Stimulated activated CD4-positive, alpha-beta T cell treated with anti-CD3 and anti-CD28 coated beads, Interleukin-15, amount 100 ng/mL, for 1 hour (primary cell): ENCODE measurements at places on chromosomes 4 and X.

- DNase-seq = no peak
These were observed 275.5 kb downstream of the PPARGC1A start for GRCh38 chr4:23614284-23614892.

DNA sequence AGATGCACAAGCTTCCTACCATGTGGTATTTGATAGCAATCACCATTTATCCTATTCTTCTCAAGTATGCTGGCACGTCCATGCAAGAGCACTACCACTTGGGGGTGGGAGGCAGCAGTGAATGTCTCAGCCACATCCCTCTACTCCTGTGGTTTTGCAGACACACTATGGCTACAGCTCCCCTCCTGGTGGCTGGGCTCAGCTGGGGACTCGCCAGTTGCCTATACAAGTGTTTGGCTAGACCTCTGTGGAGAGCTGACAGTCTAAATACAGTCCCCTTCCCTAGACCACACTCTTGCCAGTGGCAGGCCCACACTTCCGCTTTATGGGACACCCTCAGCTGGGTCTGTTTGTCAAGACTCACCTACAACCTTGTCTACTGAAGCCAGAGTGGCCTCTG is 53.2 kb downstream of the ADGRA3 start:
- DNase-seq = no peak

GRCh38 chr4:152605641-152606335 is 69.9 kb upstream of the FBXW7 start:
- DNase-seq = no peak

- DNase-seq = no peak
These were observed 667.7 kb upstream of the SLIT2 start for GRCh38 chr4:19583827-19584569.

DNA sequence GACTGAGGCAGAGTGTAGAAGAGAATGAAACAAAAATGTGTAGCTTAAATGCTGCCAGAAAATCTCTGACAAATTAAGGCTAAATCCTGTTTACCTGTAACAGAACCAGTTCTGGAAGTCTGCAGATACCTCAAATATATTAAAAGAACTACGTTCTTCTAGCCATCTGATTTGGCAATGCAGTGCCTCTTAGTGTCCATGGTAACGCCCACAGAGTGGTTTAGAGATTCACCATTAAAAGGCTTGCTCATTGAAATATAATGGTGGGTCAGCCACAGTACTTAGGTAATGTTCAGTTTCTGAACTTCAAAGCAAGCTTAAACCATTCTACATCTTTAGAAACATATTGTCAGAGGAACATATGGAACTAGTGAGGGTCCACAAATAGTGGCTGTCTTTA is 23.2 kb upstream of the LUZP4 start:
- DNase-seq = no peak

- no peak for DNase-seq
These were observed 45.7 kb downstream of the AFM start for GRCh38 chr4:73527196-73527595.

DNA sequence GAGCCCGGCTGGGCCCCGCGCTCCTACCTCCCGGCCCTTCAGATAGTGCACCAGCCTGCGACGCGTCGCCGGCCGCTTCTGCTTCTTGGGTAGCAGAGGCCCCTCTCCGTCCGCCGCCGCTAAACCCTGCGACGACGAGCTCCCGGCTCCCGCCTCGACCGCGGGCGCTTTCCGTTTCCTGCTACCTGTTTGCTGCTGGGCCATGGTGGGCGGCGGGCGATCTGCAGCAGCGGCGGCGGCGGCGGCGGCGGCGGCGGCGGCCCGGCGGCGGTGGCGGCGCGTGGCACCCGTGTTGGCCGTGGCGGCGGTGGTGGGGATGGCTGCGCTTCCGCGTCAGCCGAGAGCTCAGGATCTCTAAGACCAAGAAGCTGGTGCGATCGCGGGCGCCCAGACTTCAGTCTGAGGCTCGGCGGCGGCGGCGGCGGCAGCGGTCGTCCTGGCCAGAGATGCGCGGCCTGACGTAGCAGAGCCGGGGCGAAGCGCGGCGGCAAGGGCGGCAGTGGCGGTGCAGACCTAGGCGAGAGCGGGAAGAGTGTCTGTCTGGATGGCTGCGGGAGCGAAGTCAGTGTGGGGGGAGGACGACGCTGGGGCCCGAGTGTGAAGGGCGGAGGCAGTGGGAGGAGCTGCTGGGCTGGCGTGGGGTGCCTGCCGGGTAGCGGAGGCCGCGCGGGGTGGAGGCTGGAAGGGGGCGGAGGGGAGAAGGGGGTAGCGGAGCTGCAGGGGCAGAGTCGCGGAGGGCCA is at the start of gene DCAF12L2:
DCAF12L2 (minus strand) TSS at position 569 of the 741 bp plus-strand sequence; CDS start at position 204, 365 bp downstream.
- no peak for DNase-seq

GRCh38 chrX:39665830-39666518 is 431.8 kb downstream of the BCOR start:
- no peak for DNase-seq

DNA sequence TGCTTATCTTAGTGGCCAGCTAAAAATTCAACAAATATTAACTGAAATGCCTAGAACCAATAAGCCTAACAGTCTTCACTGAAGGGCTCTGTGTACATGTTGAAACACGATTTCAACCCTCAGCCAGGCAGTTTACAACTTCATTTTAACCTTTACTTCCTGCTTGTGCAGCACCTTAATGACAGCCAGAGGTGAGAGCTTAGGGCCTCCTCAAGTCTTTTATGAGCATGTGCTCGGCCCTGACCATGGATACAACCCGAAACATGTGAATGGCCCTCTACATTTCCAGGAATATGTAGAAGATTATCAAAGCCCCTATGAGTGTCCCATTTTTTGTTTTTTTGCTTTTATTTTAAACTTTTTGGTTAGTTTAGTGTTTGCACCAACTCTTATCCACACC is 88.3 kb downstream of the MSN start:
- no peak for DNase-seq

GRCh38 chr4:159014859-159015258 is 88.0 kb upstream of the RAPGEF2 start:
- no peak for DNase-seq

DNA sequence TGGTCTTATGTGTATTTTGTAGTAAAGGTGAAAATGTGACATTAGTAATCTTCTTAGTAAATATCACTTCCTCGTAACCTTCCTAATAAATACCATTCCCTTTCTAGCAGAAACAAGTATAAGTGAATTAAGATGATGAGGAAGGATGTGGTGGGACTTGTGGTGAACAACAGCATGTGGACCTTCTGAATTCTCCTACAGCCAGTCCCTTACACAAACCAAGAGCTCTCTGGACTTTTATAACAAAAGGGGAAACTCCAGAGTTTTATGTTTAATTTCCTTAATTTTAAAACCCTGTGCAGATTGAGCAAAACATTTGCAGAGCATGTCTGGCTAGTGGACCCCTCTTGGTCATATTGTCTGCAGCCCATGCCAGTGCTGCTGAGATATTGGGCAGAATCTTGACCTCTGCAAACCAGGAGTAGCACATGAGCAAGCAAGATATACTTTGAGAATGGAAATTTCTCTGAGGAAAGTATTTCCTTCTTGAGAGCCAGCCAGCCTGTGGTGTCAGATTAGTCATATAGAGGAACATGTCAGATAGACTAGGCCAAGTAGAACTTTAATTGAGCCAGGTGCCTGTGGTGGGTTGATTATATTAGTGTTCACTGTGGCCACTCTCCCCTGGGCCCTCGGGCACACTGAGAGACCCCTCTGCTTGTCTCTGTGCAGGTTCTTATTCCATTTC is 328.2 kb downstream of the DKK2 start:
- no peak for DNase-seq

DNA sequence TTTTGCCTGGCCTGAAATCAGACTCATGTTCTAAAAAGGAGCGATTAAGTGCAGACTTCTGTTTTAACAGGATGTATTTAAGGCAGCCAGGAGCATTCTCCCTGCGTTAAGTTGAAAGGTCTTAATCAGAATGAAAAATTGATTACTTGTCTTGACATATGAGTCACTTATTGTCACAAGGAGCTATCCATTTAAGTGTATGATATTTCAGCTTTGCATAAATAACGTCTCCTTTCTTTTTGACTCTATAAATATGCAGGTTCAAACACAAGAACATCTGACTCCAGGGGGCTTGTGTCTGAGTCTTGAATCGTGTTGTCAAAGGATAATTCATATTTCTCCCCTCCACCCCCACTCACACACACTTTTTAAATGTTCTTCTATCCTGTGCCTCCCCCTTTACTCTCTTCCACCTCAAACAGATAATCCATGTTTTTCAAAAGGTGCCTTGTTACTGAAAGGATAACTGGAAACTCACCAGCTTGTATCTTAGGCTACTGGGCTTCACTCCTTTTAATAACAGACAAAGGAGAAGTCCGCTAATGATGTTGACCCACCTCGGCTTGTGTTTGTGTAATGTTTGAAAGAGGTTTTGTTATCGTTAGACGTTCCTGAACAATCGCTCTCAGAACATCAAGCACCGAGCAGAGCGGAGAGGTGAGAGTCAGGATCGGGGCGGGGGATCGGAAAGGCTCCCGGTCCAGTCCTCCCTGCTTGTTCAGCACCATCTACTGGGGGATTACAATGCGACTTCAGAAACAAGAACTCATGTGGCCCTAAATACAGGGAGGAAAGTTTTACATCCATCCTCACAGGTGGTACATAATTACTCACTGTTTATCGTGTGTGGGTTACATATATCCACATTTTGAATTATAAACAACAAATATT is 107.5 kb upstream of the RPL34 start:
- peak; percentile 22 for DNase-seq

DNA sequence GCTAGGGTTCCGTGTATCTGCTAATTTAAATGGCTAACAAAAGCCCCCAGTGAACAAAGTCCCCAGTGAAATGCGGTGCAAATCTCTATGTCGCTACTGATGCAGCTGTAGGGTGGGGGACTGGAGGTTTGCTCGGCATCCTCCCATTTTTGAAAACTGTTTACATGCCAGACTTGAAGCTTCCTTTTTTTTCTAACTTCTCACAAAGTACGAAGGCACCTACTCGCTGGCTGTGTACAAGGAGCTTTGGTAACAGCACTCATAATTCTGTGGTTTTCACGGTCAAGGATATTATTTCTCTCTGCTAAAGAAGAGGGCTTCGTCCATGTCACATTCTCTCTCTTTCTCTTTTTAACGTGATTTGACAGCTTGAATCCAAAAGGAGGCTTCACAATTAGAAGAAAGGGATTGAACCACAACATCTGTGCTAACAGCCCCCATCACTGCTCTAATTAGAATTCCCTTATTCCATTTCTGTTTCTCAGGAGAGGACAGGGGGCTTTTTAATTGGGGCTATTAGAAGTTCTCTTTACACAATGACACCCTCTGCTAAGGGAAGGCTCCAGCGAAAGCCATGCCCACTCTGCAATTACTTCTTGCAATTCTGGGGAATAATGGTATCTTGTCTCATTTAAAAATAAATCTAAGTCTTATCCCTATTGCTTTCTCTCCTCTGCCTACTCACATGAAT is 46.7 kb downstream of the TMEM156 start:
- DNase-seq = no peak

DNA sequence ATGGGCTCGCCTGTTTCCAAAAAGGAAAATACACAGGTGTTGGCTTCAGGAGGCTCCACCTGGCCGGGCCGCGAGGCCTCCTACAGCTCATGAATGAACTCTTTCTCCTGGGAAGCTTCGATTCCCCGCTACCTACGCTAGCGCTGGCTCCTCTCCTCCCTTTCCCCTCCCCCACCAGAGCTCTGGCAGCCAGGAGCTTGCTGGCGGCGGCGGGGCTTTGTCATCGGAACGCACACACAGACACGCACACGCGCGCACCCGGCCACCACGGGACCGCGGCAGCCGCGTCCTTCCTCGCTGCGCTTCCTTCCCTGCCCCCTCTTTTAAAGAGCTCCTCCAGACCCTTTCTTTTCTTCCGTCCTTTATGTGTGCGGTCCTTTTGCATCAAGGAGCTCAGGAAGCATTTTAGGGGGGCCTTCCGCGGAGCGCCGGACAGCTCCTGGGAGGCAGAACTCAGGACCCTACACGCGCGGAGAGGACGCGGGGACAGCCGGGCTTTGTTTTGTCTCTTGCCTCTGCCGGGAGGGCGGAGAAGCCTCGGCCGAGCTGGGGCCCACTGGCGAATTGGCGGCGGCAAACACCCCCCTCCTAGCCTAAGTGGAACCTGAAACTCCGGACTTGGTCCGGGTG is 70.2 kb upstream of the BCOR start:
- no peak for DNase-seq

- DNase-seq = no peak
These were observed 148.4 kb downstream of the AR start for GRCh38 chrX:67692246-67692645.

GRCh38 chr4:100933628-100934027 is 413.7 kb downstream of the PPP3CA start:
- DNase-seq = no peak

DNA sequence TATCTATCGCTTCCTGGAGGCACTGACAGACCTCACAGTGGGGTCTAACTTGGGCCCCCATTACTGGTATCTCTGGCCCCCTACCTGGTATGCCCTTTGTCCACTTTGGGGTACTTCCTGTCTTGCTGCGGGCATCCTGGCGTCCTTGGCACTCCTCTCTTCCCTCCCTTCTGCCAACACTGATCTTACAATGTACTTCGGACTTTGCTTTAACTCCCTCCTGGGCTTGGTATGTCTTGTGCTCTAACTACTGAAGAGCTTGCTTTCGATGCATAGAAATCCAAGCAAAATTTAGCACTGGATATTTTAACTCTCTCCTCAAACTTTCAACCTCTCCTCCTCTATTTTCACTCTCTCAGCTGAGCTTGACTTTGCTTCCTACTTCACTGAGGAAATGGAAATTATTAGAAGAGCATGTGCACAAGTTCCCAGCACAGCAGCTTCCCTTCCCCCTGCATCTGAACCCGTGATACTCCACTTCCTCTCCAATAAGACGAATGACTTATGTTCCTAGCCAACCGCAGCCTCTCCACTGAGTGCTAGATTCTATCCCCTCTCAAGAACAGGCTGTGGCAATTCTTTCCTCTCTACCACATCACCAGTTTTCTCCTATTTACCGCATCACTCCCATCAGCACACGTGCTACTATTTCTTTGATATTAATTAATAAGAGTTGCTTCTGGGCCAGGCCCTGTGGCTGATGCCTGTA is 52.9 kb downstream of the SUPT20HL2 start:
- DNase-seq = no peak

DNA sequence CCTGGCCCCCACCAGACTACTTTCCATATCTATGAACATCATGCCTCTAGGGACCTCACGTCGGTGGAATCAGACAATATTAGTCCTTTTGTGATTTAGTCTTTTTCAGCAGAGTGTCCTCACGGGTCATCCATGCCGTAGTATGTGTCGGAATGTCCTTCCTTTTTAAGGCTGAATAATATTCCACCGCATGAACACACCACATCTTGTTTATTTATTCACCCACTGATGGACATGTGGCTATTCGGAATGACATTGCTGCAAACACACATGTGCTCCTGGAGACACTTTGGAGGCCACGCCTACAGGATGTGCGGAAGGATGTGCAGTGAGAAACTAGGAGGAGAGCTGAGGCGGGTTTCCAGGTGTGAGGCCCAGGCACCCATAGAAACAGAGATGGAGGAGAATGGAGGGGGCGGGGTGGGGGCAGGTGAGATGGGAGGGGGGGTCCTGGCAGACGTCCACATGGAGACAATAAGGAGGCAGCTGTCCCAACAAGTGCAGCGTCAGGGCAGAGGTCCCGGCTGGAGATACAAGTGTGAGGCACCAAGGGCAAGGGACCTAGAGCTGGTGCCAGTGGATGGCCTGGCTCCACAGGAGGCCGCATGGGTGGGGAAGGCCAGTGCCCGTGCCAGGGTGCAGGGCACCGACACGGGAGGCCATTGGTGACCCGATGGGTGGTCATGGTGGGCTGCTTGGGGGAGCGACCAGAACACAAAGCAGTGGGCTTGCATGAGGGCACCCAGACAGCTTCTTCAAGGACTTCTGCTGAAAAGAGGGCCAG is 20.7 kb downstream of the ZFYVE28 start:
- DNase-seq = no peak
